Muscle of arm (tissue), 14 donors: ENCODE measurements at places on chromosomes 6 and 20. TPM values are rescaled to one million over a fixed set of nuclear protein-coding genes. Genes with fewer than 3 reads are reported as not detected.

Gene LINC00237
- 0.14 TPM for polyA plus RNA-seq

Gene SERAC1
- polyA plus RNA-seq = 7.4 TPM

Gene KCNQ2
- not detected for polyA plus RNA-seq

Gene IYD
- polyA plus RNA-seq = 0.03 TPM

Gene BTNL2
- 0.48 TPM for polyA plus RNA-seq

Gene RBBP8NL
- polyA plus RNA-seq = 0.68 TPM

Gene RFX6
- polyA plus RNA-seq = not detected

Gene CST1
- not detected for polyA plus RNA-seq

Gene HTR1B
- polyA plus RNA-seq = not detected

Gene HLA-DOB
- polyA plus RNA-seq = 0.21 TPM

- DNase-seq = no peak
These were observed 39.0 kb downstream of the MTRES1 start for GRCh38 chr6:107066697-107067659.

DNA sequence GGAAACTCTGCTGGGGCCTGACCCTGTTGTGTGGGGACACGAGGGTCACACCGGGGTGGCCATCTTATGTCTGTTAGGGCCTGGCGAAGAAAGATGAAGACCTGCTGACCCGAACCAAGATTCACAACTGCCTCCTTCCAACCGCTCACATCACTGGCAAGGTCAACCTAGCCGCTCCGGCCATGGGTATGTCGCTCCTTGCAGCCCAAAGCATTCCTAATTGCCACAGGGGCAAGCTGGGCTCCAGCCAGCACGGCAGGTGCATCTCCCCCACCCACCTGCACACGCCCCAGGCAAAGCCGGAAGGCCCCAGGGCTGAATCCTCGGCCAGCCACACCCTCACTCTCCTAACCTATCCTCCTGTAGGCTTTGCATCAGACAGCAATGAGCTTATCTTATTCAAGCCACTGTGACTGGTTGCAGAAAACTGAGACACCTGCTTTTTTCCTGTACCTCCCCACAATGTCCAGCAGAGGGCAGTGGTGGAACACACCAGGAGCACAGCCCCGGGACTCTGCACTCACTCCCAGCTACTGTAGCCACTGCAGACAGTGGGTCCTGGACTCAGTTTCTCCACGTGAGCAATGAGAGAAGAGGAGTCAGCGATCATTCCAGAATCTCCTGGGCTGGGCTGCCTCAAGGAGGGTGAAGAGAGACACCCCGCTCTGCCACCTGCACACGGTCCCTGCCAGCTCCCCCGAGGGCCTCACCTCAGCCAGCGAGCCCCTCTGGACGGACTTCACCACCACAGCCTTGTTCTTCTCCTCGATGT lies 170.2 kb downstream of the PREX1 start:
- peak; percentile 86 for DNase-seq

DNA sequence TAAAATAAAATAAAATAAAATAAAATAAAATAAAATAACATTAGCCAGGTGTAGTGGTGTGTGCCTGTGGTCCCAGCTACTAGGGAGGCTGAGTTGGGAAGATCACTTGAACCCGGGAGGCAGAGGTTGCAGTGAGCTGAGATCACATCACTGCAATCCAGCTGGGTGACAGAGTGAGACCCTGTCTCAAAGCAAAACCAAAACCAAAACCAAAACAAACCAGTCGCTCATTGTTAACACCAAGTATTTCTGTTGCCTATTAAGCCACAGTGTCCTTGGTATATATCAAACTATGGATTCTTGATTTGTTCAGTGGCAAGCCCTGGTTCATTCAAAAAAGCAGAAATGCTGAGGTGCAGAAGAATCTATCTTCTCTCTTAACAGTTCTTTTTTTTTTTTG lies 65.7 kb downstream of the PYGB start:
- DNase-seq = no peak

DNA sequence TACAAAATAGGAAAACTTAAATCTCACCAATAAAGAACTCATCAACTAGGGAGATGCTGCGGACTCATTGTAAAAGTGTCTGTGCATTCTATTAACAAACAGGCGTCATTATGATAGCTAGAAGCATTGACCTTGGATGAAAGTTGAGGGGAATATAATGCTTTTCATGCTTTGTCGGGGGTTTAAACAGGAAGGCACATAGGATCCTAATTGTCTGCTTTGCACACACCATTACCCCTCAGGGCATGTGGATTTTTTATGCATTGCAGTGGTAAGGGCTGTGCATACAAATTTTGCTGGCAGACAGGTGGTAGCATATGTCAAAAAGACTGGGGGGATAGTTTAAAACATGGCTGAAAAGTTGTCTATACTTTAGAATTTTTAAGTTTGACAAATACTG lies 447.9 kb upstream of the PLCB4 start:
- DNase-seq = no peak

- no peak for DNase-seq
These were observed 45.9 kb upstream of the PXDC1 start for GRCh38 chr6:3797231-3798054.

DNA sequence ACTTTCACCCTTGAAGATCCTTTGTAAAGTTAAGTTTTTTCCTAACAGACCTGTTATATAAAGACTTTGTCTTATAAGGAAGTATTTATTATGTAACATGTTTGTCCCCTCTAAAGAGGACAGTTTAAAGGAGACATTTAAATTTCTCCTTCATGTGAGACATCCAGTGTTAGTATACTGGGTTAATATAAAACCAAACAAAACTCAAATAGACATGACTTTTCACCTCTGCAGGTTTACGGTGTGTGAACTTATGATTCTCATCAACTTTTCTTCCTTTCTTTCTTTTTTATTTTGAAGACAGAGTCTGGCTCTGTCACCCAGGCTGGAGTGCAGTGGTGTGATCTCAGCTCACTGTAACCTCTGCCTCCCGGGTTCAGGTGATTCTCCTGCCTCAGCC lies 17.4 kb upstream of the MPC1 start:
- no peak for DNase-seq

DNA sequence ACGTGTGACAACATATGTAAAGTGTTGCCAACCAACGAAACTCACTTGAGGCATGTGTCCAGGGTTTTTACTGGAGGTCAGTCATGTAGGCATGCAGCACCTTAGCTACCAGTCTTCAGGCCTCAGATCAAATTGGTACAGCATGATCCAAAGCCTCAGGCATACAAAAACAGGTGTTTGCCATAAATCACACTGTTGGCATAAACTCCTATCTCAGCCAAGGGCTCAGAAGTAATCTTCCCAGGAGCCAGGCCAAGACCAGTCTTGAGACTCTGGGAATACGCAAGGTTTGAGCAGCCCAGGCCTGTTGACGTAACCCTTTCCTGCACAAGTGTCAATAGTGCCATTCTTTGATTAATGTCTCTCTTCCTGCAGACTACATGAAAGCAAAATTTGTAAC lies 163.5 kb downstream of the PRL start:
- peak; percentile 35 for DNase-seq

DNA sequence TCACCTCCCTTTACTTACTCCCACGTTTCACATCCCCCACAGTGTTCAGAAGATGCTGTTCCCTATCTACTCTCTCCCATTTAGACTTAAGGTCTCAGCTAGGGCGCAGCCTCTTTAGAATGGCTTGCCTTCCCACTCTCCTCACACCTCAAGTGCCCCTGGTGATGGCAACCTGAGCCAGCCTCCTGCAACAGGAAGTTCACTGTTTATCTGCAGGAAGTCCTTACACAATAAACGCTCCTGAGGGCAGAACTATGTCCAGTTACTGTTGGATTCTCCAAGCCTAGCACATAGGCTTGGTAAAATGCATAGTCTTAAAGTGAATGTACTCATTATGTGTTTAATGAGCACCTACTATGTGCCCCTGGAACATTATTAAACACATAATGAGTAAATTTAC lies 21.9 kb upstream of the RAB22A start:
- DNase-seq = no peak

DNA sequence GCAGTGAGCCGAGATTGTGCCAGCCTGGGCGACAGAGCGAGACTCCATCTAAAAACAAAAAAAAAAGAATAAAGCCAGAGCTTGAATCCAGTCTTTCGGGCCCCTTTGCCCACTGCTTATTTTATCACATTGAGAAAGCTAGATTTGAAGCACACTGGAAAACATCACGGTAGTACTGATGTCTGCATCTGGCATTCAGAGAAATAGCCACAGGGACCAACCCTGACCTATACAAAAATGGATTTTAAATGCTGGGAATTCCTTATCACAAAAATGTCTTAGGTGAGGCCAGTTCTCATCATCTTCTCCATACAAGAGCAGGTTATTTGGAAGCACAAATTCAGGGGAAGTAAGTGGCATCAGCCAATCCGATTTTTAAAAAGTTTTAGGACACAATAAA lies 49.5 kb downstream of the SLC35D3 start:
- DNase-seq = no peak

DNA sequence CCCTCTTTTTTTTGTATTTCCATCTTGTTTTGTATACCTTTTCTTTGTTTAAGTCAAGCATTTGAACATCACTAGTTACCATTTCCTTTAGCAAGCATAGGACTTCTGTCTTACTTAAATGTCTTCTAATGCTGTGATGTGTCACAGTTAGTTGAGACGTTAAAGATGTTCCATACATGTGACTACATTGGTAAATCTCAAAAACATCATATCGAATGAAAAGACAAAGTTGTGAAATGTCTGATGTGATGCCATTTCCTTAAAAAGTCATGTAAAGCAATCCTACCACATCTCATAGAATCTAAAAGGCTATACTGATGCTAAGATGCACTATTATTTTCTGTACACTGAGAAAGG lies 26.8 kb downstream of the SLC16A10 start:
- no peak for DNase-seq

- no peak for DNase-seq
These were observed 204.9 kb downstream of the SOX4 start for GRCh38 chr6:21798468-21798867.

- DNase-seq = no peak
These were observed 7.9 kb upstream of the ARMC12 start for GRCh38 chr6:35728683-35729678.

GRCh38 chr6:168292826-168293225 lies 26.8 kb downstream of the DACT2 start:
- peak; percentile 47 for DNase-seq

- DNase-seq = no peak
These were observed 9.7 kb downstream of the GHRH start for GRCh38 chr20:37251825-37252477.

DNA sequence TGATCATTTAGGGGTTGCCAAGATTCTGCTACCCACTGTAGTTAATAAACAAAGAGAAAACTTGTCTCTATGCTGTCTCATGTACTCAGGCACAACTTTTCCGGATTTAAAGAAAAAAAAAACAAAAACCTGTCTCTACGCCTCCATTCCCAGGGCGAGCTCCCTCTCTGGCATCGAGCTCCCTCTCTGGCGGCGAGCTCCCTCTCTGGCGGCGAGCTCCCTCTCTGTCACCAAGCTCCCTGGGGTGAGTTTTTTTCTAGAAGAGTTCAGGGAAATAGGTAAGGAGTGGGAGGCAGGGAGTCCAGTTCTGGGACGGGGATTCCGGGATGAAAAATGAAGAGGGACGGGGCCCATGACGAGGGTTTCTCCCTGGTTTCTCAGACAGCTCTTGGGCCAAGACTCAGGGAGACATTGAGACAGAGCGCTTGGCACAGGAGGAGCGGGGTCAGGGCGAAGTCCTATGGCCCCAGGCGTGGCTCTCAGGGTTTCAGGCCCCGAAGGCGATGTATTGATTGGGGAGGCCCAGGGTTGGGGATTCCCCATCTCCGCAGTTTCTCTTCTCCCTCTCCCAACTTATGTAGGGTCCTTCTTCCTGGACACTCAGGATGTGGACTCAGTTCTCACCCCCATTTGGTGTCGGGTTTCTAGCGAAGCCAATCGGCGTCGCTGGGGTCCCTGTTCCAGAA lies 16.5 kb upstream of the HLA-A start:
- no peak for DNase-seq

DNA sequence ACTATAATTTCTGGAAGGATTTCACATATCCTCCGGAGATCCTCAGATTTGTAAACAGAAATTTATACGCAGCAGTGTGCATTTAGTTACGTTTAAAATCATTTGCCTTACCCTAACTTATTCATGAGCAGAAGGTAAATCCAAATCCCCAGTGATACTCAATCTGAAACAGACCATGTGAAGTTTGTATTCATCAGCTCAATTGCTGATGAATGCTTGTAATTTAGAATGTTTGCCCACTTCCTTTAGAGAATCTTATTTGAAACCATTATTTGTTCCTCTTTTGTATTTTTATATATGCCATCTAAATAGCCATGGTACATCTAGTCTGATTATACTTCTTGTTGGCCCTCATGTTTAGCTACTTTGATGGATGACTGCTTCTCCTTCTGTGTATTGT lies 15.4 kb downstream of the TAAR1 start:
- DNase-seq = no peak
